Thoracic aorta (tissue), 2 donors: ENCODE measurements at places on chromosomes 4 and X. TPM values are rescaled to one million over a fixed set of nuclear protein-coding genes. Genes with fewer than 3 reads are reported as not detected.

DNA sequence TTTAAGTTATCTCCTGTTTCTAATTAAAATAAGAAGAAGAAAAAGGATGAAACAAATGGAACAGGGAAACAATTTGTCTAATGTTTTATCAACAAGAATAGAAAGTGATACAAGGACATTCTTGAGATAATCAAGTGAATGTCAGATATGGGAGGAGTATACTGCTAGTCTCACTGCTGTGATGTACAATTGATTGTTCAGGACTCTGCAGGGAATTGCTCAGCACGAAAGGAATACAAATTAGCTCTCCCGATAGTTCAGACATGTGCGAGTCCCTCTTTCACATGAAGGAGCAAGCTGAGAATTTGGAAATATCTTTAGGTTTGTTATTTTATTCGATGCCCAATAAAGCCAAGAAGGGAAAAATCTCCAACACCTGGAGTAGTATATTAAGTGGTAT is 57.3 kb upstream of the FSTL5 start:
- no peaks in the 10 kb centered on the region for H3K27me3 ChIP-seq
- no peaks in the 10 kb centered on the region for H3K36me3 ChIP-seq
- H3K4me3 ChIP-seq = no peak overlapping the region

DNA sequence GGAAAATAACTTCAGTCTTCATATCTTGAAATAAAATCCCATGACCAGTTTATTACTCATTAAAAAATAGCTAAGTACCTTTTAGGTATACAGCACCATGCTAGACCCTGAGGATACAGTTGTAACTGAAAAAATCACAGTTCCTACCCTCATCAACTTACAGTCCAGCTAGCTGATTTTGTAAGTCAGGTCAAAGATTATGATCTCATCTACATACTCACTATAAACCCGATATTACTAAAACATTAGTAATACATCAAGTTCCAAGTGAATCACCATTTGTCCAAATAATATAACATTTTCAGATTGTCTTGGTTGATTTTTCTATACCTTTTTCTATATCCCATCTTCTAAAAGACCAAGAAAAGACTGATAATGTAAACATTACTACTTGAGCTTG is 333.9 kb downstream of the INPP4B start:
- H3K27ac ChIP-seq = no peak overlapping the region
- H3K36me3 ChIP-seq = no peaks in the 10 kb centered on the region
- no peak for DNase-seq
- no peak overlapping the region for H3K4me3 ChIP-seq
- H3K27me3 ChIP-seq = no peaks in the 10 kb centered on the region

DNA sequence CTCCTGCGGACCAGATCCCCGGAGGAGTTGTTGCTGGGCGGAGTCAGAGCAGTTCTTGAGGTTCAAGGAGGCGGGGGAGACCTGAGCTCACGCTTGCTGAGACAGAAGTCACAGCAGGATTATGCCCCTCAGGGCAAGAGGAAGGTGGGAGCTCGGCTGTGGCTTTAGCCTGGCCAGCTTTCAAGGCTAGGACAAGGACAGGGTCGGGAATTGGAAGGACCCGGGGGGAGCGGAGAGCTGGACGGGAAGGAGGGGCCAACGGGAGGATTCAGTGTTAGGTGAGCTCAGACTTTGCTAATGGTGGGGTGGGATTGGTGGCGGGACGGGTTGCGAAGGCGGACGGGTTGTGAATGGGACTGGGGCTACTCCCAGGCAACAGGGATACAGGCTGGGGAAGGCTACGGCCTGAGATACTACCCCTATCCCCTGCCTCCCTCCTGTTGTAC is at the start of gene RIBC1:
RIBC1 (plus strand) TSS at position 13 of the 446 bp plus-strand sequence. CDS start 3,404 bp downstream, outside the sequence.
- H3K27ac ChIP-seq = peak within 1 kb of the TSS; percentile 83
- peak within 1 kb of the TSS; percentile 73 for H3K4me3 ChIP-seq
- H3K4me1 ChIP-seq = peaks cover 22% of the 10 kb centered on the region
- DNase-seq = no peak
- no peaks in the 10 kb centered on the region for H3K27me3 ChIP-seq
- no peaks in the 10 kb centered on the region for H3K36me3 ChIP-seq

The HUWE1 gene
- 169 TPM for total RNA-seq

DNA sequence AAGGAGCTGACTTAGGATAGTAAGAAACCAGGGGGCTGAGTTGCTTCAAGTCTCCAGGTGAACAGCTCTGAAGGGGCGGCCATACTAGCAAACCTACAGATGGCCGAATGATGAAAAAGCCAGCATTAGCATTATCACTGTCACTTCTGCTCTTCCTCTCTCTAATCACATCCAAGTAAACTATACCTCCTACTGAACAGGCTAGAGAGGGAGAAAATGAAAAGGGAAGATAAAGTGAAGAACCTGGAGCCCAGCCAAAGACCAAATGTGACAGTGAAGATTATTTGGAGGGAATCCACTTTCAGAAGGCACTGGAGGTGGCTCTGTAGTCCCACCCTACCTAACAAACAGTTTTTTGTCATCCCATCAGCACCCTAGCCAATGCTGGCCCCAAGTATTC is 50.4 kb upstream of the PRPS1 start:
- H3K4me1 ChIP-seq = no peaks in the 10 kb centered on the region
- no peak overlapping the region for H3K27ac ChIP-seq

DNA sequence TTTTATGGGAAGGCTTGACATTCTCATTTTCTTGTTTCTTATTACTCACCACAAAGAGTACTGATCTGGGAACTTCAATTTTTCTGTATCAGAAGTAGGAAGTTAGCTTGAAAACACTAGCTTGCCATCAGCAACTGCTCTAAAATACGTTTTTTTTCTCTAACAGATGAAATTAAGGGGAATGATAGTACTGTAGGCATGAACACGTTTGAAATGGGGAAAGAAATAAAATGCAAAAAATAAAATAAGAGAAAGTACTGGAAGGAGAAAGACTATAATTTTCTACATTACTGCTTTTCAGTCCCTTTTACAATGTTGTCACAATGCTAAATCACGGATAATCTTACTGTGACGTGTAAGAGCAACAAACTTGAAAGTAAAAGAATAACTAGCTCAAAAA is 1.5 kb downstream of the RADX start:
- peak overlapping the region; percentile 73 for H3K4me3 ChIP-seq
- no peak overlapping the region for H3K27ac ChIP-seq
- H3K27me3 ChIP-seq = no peaks in the 10 kb centered on the region

- no peak overlapping the region for H3K27ac ChIP-seq
- no peaks in the 10 kb centered on the region for H3K27me3 ChIP-seq
These were observed 71.2 kb downstream of the MSX1 start for GRCh38 chr4:4930677-4931076.

- H3K4me1 ChIP-seq = no peaks in the 10 kb centered on the region
- H3K4me3 ChIP-seq = no peak overlapping the region
- no peak overlapping the region for H3K27ac ChIP-seq
- H3K36me3 ChIP-seq = no peaks in the 10 kb centered on the region
- DNase-seq = no peak
- H3K27me3 ChIP-seq = no peaks in the 10 kb centered on the region
These were observed 1000.7 kb downstream of the STIM2 start for GRCh38 chr4:27861381-27861787.

GRCh38 chr4:159767406-159767805 is 664.5 kb downstream of the RAPGEF2 start:
- no peaks in the 10 kb centered on the region for H3K27me3 ChIP-seq
- H3K4me3 ChIP-seq = no peak overlapping the region
- H3K27ac ChIP-seq = no peak overlapping the region
- H3K4me1 ChIP-seq = no peaks in the 10 kb centered on the region
- no peak for DNase-seq

- H3K4me1 ChIP-seq = peaks cover 5% of the 10 kb centered on the region
- no peaks in the 10 kb centered on the region for H3K36me3 ChIP-seq
- H3K27me3 ChIP-seq = no peaks in the 10 kb centered on the region
- H3K4me3 ChIP-seq = peak within 1 kb of the TSS; percentile 65
These were observed at the start of gene SLC9B1 for GRCh38 chr4:103019308-103020124. Gene SLC9B1, minus strand, starts transcription at chr4:103019705. Its CDS starts 27,994 bp downstream, at chr4:102991711.

The NOX1 gene
- not detected for total RNA-seq

The SPANXN3 gene
- total RNA-seq = not detected

The RTL3 gene
- 1.6 TPM for total RNA-seq
